ENCODE measurements at places on chromosomes 1 and 21.

- ATAC-seq, result no peak
These were observed 27.2 kb downstream of the WLS start for GRCh38 chr1:68204977-68205630.

GRCh38 chr1:71307451-71307850 lies 226.6 kb upstream of the ZRANB2 start:
- ATAC-seq, result peak; percentile 56

GRCh38 chr1:113868387-113869083 lies 3.0 kb downstream of the PTPN22 start:
- no peak for ATAC-seq

GRCh38 chr21:37199057-37199924 lies 67.8 kb downstream of the VPS26C start:
- ATAC-seq, result no peak

DNA sequence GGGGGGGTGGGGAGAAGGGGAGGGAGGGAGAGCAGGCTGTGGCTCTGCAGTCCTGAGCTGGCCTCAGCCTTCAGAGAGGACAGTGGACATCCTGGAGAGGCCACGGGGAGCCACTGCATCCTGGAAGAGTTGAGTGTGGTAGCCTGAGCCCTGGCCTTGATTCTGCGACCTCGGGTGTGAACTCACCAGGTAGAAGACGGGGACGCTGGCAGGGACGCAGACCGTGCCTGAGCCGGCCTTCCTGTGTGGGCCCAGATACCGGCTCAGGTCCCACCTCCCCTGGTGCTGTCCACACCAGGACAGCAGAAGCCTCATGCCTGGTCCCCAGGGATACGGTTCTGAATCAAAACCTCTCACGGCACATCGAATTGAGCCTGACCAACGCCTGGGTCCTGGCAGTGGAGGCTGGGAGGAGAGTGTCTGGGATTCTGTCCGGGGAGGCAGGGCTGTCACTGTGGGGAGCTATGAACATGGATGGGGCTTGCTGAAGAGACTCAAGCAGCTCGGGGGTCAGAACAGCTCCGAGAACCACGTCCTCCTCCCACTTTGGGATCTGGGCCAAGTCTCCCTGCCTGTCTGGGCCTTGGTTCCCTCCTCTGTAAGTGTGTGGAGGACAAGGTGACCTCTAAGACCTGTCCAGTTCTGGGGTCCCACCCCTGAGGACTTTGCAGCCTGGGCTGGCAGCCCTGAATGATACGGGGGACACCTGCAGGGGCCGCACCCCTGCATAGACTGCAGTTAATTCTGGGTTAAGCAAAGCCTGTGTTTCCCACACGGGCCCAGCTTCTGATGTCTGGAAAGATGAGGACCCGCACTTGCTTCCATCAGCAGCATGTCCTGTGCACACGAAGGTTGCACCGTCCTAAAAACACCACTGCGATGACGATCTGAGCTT lies 30.4 kb downstream of the RRP1 start:
- ATAC-seq, result no peak

DNA sequence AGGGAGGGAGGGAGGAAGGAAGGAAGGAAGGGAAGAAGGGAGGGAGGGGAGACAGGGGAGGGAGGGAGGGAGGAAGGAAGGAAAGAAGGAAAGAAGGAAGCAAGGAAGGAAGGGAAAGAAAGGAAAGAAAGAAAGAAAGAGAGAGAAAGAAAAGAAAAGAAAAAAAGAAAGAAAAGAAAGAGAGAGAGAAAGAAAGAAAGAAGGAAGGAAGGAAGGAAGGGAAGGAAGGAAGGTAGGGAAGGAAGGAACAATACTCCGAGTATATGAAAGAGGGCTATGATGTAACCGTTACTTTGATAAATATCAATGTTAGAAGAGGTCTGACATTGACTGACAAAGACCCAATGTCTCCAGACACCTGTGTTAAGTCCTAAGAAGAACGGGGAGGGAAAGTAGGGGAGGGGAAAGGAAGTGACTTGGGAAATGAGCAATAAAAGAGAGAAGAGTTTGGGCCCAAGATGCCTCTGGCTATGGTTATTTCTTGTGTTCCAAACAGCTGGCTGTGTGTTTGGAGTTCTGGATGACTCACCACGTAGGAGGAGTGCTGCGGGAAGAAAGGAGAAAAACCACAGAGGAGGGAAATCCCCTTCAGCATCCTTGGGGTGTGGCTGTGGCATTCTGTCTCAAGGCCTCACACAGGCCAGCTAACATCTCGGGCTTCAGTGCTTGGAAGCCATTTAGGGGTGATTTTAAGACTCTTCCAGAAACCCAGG lies 37.0 kb upstream of the RXRG start:
- peak; percentile 81 for ATAC-seq

- ATAC-seq, result no peak
These were observed 62.6 kb downstream of the SPAG17 start for GRCh38 chr1:118122234-118123004.

DNA sequence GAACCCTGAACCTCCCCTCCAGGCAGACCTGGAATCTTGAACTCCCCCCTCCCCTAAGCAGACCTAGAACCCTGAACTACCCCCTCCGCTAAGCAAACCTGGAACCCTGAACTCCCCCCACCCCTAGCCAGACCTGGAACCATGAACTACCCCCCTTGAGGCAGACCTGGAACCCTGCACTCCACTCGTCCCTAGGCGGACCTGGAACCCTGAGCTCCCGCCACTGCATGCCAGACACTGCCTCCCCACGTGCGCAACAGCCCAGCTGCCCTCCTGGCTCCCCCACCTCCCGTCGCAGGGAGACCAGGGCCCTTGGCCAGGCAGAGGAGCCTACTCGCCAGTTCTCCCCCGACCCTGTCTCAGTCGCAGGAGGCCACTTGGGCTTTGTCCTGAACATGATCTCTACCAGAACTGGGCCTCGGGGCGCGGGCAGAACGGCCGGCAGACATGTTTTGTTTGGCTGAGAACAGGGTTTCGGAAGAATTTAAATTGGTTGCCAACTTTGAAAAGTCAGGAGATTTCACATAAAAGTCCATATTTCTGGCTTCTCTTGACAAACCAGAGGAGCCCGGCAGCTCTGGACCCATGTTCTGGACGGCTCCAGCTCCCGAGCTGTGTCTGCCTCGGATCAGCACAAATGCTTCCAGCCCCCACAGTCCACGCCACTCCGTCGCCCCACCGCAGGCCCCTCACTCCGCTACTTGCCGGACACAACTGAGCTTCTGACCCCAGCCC lies 9.2 kb upstream of the PLEKHG5 start:
- ATAC-seq, result no peak

DNA sequence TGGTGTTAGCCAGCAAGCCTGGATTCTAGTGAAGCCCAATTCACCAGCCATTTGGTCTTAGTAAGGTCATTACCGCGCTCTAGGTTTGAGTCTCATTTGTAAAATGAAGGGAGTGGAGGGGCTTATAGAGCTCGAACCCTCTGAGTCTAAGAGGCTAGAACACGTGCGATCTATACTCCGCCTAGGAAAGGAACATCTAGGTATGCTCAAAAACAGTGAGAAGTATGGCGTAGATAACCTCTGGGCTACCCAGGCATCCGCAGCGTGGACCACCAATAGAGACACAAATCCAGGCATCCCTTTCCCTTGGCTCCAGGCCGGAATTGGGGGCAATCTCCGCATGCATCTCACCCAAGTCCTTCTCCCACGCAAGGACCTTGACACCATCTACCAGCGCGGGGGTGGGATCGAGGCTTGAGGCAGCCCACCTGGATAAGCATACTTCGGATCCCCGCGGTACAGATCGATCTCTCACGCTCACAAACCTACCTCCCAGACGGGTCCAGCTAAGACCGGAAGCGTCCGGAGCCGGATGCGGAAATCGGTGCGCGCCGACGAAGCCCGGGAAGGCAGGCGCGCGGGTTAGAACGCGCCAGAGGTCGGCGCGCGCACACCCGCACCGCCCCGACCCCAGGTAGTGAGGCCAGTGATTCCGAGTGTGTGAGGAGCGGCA lies at the start of gene METTL25B:
TSS of gene METTL25B (plus strand) at position 544 of the 673 bp plus-strand sequence. CDS start 636 bp downstream, outside the sequence.
- peak; percentile 82 for ATAC-seq

DNA sequence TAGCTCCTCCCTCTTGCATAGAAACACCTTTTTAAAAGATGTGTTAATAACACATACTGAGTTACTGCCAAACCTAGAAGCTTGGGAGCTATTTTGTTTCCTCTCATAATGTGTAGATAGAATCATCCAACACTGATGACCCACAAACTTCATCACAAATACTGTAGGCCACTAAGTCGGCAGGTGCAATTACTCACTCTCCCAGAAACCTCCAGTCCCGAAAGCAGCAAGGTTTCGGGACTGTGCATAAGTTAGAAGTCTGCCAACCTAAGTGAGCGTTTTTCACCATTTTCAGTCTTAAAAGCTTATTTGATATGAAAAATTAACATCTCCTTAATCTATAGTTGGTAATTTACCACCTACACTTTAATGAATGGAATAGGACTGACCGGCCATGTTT lies 32.0 kb downstream of the C1orf198 start:
- ATAC-seq, result no peak

DNA sequence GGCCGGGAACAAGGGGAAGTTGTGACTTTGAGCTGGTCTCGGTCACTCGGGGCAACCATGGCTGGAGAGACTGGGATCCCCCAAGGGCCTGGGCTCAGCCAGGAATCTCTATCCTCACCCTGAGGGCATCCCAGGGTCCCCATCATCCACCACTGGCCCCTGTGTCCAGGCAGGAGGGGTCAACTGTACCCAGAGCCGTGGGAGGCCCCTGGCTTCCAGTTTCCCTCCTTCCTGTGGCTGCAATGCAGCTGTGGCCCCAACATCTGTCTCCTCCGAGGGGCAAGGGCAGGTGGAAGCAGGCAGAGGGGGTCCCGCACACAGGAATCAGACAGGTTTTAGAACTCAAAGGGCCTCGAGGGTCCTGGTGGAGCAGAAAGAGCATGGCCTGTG lies 332.7 kb upstream of the VAMP3 start:
- ATAC-seq, result no peak

- no peak for ATAC-seq
These were observed 55.6 kb upstream of the ABCD3 start for GRCh38 chr1:94362466-94363058.

DNA sequence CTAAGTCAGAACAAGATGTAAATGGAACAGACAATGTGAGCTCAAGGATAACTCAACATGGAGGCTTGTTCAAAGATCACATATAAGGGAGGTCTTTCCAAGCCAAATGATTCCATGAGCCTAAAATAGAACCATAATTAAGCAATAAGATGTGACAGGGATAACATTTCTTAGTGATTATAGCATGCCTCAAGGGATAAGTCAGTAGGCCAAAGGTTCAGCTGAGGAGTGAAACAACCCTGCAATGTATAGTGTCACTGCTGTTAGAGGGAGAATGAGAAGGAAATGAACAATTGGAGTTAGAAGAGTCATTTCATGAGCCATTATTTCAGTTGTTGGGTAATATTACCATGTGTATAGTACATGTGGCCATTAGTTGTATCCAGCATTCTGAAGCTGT lies 25.0 kb downstream of the GORAB start:
- peak; percentile 22 for ATAC-seq

- ATAC-seq, result no peak
These were observed 244.7 kb upstream of the POU3F1 start for GRCh38 chr1:38291336-38291735.

- ATAC-seq, result no peak
These were observed 115.0 kb upstream of the COL6A1 start for GRCh38 chr21:45866551-45866950.

GRCh38 chr1:110341872-110342331 lies 2.7 kb downstream of the RBM15 start:
- no peak for ATAC-seq

- ATAC-seq, result no peak
These were observed 40.0 kb upstream of the IKBKE start for GRCh38 chr1:206430031-206430983.

DNA sequence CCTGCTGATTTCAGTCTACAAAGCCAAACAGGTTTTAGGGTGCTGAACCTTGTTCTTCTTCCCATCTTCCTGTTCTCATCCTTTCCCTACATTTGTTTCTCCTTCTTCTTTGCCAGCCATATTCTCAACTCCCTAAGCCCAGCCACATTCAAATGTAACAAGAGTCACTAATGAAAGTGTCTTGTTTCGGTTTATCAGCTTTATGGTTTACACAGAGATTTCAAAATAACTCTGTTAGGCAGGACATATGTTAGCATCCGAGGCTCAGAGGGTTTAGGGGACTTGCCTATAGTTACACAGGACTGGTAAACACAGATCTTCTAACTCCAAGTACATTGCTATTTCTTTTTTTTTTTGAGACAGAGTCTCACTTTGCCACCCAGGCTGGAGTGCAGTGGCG lies 61.3 kb downstream of the NDUFS5 start:
- no peak for ATAC-seq

GRCh38 chr1:221440658-221441057 lies 301.2 kb downstream of the DUSP10 start:
- ATAC-seq, result peak; percentile 58

- ATAC-seq, result no peak
These were observed 24.6 kb downstream of the NTPCR start for GRCh38 chr1:232974971-232975370.

- ATAC-seq, result no peak
These were observed 55.1 kb downstream of the PLPP3 start for GRCh38 chr1:56524263-56524662.

DNA sequence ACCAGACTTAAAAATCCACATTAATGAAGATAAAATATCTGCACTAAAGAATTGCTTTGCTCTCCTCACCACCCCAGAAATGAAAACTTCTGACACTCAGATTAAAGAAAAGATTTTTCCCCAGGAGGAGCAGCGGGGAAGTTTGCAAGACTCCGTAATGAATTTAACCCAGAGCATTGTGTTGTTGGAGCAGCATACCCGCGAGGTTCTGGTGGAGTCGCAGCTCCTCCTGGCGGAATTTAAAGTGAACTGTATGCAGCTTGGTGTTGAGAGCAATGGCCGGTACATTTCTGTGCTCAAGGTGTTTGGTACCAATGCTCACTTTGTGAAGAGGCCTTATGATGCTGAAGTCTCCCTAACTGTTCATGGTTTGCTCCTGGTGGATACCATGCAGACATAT lies 46.4 kb downstream of the VPS13D start:
- no peak for ATAC-seq

DNA sequence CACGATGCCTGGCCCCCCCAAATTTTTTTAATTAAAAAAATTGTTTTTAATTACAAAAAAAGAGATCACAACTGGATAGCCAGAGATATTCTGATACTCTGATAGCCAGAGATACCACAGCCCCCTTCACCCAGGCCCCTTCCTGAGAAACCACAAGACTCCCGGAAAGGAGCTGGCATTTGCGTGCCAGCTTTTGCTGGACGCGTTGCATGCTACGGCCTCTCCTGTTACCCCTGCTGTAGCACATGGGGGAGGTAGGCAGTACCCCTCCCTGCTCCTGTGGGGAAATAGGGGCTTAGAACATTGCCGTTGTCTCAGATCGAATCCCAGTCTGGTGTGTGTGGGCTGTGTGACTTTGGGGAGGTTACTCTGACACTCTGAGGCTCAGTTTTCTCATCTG lies 22.7 kb downstream of the MFAP2 start:
- no peak for ATAC-seq

GRCh38 chr1:47927165-47927564 lies 70.0 kb downstream of the TRABD2B start:
- no peak for ATAC-seq

DNA sequence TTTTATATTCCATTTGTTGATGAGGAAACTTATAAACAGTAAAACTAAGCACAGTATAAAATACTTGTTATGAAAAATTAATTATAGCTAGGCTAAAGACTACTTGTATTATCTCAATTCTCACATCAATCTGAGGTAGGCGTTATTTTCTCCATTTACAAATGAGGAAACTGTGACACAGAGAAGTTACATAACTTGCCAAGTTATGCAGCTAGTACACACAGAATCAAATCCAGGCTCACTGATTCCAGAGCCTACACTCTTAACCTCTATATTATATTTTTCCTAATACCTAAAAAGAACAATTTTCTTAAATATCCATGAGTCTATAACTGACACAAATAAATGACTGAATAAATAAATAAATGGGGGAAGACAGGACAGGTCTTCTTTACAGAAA lies 11.2 kb upstream of the VPS45 start:
- ATAC-seq, result no peak

GRCh38 chr1:183812686-183813569 lies 8.0 kb downstream of the RGL1 start:
- ATAC-seq, result peak; percentile 91
